Mesenteric fat pad (tissue), 1 donor: ENCODE measurements at places on chromosomes 16 and 17. TPM values are rescaled to one million over a fixed set of nuclear protein-coding genes. Genes with fewer than 3 reads are reported as not detected.

GRCh38 chr16:72066747-72067146 is 3.7 kb downstream of the HPR start:
- DNase-seq, result no peak

DNA sequence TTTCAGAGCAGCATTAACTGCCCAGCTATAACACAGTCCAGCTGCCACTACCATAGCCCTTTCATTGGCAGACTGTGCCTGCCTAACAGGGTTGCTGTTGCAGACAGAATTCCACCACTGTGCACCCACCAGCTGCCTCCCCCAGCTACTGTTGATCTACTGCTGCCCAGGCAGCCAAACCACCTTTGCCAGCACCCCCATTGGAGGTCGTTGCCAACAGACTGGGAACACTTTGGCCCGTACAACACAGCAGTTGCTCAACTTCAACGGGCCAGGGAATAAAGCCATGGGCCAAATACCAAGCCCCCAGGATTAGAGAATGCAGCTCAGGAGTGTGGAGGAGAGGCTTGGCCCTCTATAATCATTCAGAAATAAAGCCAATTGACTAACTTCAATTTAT is 473.6 kb downstream of the CDH11 start:
- DNase-seq, result no peak

- peak; percentile 51 for DNase-seq
Measured at GRCh38 chr17:76997981-76998531, 129.9 kb downstream of the MGAT5B start.

DNA sequence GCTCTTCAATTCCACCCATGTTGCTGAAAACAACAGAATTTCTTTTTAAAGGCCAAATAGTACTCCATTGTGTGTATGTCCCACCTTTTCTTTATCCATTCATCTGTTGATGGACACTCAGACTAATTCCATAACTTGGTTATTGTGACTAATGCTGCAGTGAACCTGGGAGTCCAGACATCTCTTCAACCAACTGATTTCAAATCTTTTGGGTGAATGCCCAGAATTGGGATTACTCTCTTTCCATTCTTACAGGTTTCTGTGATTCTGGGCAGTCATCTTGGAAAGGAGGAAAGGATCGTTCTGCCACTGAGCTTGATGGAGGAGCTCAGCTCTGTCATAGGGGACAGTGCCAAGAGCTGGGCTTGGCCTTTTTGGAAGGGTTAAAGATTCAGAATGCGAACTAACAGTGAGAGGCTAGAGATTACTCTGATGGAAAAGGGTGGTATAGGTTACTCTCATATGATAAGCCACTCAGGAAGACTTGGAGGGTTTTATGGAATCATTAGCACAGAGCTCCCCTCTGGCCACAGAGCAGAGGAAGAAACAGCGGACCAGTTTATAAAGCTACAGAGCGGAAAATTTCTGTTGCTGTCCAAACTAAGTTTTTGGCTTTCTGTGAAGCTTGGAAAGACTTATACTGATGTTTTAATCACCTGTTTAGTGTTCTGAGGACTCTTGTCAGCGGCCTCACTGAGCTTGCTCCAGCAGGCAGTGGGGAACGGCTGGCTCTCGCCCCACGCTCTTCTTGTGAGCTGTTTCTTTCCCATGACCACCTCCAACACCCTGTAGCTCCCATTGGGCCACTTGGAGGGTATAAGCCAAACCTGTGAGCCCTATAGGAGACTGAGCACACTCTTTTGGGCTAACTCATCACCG is 48.3 kb downstream of the HIC1 start:
- peak; percentile 35 for DNase-seq

DNA sequence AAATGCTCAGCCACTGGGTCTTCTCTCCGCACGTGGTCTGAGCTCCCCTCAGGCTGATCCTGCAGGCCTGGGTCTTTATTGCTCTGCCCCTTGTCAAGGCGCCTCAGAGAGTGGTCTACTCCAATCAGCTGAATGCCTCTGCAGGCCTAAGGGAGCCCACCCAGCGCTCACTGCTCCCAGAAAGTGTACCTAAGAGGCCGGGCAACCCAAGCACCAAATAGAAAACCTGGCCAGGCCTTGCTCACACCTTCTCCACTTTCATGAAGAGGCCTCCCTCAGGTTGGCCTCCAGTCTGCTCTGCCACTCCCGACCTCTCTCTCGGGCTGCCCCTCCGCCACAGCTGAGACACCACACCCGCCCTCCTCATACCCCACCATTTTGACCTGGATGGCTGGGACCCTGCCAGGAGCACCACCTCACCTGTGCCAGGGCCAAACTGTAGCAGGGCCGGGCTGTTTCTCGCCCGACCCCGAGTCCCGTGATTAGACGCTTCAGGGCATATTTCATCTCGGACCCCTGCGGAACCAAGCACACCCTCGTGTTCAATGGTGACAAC is 665 bp downstream of the MYBBP1A start:
- DNase-seq, result no peak

DNA sequence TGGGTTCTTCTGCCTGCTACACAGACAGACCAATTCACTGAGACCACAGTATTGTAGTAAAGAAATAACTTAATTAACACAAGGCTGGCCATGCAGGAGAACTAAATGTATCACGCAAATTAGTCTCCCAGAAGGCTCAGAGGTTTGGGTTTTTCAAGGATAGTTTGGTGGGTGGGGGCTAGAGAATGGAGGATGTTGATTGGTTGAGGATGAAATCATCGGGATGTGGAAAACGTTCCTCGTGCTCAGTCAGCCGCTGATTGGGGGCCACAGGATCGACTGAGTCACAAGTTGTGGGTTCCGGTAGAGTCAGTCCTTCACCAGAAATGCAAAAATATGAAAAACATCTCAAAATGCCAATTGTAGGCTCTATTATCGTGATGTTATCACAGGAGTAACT is 18.7 kb downstream of the RHOT1 start:
- no peak for DNase-seq

GRCh38 chr17:50475362-50475761 is 3.3 kb upstream of the RSAD1 start:
- no peak for DNase-seq

GRCh38 chr17:1067282-1067956 is 70.5 kb downstream of the TIMM22 start:
- no peak for DNase-seq

DNA sequence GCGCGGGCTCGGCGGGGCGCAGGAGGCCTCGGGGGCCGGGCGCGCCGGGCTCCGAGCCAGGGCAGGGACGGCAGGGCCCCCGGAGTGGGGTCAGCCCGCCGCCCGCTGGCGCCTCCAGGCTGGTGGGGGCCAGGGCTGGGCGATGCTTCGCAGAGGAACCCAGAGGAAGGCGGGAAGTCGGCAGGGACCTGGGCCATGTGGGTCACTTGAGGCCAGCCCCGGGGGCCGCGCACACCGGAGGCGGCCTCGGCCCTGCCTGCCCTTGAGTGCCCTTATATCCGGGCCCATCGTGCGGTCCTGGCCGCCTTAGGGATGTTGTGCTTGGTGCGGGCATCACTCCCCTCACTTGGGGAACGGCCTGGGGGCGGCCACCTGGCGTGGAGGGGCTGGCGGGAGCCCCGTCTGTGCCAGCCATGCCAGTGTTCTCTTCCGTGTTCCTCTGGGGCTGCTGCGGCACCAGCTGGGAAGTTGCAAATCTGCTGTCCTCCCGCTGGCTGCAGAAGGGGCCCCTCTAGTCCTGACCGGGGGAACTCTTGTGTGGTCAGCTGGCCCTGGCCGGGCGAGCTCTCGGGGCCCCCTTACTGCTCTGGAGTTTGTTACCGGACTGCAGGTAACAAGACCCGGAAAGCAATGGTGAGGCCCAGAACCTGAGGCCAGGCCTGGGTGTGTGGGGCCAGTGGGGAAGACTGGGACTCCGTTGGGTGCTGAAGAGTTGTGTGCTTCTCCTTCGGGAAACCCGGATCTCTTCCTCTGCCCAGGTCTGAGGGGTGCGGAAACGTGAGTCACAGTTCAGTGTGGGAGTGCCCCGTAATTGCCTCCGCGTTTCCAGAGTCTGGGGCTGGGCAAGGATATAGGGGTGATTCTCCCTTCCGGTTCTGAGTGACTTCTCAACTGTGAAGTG is 849 bp downstream of the CAPN15 start:
- no peak for DNase-seq

GRCh38 chr16:56294579-56294978 is 103.3 kb downstream of the GNAO1 start:
- no peak for DNase-seq

GRCh38 chr17:50675627-50676026 is 32.1 kb downstream of the ANKRD40 start:
- DNase-seq, result no peak

- DNase-seq, result peak; percentile 95
Measured at GRCh38 chr16:74998481-74999218, at the start of gene ZNRF1. Gene ZNRF1, plus strand, starts transcription at chr16:74999024. Its CDS starts 648 bp downstream, at chr16:74999672.

- no peak for DNase-seq
Measured at GRCh38 chr16:896261-897199, 74.3 kb downstream of the LMF1 start.

DNA sequence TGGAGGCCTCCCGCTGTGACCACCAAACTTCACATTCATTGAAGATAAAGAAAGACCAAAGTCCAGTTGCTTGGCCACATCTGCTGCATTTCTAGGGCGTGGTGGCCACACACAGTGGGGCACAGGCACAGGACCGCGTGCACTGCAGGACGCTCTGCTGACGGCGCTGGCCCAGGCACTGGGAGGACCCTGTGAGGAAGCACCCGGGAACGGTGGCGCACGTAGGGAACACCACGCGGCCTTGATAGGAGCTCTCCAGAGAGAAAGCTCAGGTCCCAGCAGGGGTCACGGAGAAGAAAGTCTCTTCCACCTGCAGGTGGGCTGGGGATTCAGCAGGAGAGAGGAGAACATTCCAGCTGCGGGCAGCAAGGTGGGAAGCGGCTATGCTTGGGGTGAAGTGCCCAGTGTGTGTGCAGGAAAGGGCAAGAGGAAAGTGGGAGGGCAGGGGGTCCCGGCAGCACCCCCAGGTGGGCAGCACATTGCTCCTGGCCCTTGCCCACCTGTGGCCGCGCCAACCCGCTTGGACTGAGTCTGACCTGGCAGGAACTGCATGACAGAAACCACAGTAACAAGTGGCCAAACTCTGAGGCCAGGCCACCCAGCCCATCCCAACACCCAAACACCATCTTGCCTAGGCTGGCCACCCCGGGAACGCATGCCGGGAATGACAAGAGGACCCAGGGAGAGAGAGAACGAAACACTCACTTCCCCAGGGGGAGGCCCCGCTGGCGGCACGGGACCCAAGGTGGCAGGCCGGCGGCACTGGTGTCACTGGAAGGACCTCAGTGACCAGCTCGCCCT is 32.8 kb downstream of the TBC1D16 start:
- no peak for DNase-seq

DNA sequence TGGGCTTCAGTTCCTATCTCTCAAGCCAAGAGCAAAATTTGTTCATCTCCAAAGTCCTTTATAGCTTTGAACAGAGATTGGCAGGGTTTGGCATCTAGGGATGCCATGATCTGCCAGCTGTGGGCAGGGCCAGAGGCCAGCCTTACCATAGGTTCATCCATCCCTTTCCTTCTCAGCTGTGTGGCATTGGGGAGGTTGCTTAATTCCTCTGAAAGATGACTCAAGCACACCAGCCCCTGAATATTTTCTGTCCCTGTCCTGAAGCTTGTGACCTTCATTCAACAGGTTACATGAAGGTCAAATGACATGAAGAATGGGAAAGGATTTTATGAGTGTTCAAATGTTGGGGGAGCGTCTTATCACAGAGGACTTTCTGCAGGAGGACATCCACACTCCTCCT is 3.4 kb downstream of the MT1G start:
- DNase-seq, result no peak

DNA sequence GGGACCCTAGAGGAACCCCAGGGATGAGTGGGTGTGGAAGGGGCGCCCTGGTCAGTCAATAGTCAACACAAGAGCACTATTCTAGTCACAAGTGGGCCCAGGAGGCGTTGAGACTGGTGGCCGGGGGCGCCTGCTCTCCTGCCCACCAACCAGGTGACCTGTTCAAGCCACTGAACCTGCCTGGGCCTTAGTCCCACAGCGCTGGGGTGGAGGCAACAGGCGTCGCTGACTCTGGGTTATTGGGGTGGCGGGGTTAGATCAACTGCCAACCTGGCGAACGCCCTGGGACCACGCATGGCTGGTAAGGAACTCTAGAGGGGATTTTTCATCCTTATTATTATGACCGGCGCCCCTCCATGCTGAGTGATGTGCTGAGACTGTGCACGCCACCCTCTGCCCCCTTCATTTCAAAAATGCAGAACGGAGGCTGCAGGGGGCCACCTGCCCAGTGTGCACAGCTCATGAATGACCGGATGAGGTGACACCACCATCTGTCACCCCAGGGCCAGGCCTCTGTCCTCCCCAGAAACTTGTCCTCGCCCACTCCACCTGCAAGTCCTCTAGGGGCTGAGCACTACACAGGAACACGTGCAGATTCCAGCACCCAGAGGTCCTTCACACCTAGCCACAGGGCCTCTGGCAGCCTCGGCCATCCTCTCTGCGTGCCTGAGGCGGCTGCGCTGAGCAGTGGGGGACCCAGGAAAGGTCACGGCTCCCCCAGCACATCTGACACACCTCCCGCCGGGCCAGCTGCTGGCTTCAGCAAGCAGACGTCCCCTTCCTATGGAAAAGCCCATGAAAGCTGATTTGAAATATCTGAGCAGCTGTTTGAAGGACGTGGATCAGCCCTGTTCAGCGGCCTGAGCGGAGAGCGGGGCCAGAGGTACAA is 51.6 kb upstream of the DNAH17 start:
- no peak for DNase-seq

DNA sequence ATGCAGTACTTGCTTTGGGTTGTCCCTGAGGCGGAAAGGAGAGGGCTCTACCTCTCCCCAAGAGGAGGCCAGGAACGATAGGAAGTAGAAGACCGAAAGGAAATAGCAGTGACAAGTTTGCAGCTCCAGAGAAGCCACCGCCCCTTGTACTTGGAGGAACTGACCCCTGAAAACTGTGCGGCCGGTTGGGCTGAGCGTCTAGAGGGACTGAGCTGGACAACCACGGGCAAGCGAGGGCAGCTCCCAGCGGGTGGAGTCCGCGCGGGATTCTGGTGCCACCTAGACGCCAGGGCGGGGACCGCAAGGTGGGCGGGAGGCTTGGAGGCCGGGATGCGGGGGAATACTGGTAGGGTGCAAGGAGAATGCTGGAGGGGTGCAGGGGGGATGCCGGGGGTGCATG is 1.3 kb upstream of the SLC6A4 start:
- no peak for DNase-seq

- DNase-seq, result no peak
Measured at GRCh38 chr16:3578121-3578520, 918 bp upstream of the NLRC3 start.

DNA sequence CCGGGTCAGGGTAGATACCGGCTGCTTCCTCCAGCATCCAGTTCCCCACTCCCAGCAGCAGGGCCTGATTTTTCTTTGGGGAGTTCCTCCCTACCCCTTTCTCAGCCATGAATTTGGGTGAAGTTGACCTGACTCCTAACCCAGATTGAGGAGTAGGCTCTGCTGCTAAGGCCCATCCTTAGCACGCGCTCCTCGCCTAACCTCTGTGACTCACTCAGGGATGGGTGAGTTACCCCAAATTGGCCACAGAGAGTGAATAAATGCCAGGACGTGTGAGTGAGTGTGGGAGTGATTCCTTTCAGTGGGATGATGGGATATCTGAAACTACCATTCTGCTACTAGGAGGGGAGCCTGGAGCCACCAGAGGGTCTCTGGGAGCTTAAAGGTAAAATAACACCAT is 28.9 kb upstream of the ABCC12 start:
- DNase-seq, result no peak

KIF2B gene
- total RNA-seq, result not detected

KRTAP16-1 gene
- not detected for total RNA-seq

EMP2 gene
- 68.1 TPM for total RNA-seq

SKAP1 gene
- total RNA-seq, result 1.1 TPM

MC1R gene
- total RNA-seq, result 2.4 TPM

CCL11 gene
- total RNA-seq, result 4.0 TPM

ZNF668 gene
- total RNA-seq, result 13.3 TPM

KRTAP4-4 gene
- total RNA-seq, result not detected

GPRC5C gene
- 17.9 TPM for total RNA-seq
